ENCODE measurements at places on chromosomes 7 and 10.

DNA sequence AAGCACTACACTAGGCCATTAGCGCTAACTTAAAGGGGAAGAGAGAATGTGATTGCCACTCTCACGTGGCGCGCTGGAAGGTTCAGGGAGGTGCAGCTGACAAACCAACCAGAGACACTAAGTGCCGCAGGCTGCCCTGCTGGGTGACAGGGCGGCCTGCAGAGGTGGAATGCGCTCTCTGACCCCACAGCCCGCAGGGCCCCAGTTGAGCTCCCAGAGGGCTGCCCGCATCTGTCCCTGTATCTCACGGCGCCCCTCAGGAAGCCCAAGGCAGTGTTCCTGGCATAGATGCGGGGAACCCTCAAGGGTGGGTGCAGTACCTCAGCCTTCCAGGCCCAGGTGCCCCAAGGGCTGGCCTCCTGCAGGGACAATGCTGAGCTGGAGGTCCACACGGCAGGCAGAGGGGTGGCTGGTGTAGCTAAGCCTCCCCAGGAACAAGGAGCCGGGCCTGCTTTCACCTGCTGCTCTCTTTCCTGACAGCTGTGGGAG lies 66.6 kb downstream of the CALML3 start:
- no peak for DNase-seq

DNA sequence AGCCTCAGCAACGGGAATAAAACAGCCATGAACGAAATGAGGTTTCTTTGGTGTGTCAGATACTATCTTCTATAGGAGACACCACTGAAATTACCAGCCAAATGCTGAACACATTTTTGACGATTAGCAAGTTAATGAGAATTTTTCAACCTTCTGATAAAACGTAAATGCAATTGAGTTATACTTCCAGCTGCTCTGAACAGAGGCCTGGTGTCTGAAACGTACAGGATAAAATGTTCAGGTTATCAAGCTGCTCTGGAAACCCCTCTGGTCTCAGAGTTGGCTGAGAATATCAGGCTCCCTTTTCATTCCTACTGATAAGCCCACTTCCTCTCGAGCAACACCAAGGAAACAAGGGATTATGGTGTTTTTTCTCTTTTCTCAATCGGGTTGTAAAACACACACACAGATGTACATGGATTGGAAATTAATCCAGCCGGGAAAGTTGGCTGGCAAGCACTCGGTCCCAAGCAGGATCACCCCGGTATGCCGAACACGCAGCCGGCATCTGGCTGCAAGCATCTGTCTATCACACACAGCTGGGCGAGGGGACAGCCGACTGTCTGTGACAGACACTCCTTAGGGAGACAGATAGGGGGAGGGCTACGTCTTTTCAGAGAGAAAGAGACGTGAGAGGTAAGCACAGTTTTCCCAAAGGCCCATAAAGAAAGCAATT lies 171.8 kb downstream of the PRKAG2 start:
- no peak for DNase-seq

DNA sequence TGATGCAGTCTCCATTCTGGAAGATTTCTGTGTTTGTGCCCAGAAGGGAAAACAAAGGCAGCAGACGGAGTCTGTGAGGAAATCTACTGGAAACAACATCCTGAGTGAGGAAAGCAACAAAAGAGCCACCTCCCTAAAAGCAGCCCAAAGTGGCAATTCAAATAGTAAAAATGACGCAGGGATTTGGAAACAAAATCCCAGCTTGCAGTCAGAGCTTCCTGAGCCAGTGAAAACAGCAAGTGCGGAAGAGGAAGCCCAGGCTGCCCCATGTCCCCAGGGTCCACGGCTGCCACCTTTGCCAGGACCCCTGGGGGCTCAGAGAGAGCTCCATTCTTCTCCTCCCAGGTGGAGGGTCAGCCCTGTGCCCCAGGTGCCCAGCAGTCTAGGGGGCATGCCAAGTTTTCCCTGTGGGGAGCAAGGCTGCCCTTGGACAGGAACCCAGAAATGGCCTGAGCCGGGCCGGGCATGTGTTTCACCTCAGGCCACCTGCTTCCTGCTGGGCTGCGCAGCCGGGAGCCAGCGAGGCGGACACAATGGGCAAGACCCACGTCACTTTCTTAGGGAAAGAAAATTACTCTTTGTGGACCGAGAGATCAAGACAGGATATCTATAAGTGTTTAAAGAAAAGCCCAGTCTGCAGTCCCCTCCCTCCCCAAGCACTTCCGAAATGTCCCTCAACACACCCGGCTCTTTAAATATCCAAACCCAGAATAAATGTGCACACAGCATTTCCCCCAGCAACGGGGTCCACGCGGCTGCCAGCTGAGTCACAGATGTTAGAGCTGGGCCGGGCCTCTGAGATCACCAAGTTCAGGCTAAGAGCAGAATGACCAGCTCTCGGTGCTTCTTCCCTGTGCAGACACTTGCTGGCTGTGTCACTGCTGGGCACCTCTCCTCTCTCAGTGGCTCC lies 231.1 kb downstream of the ARHGAP12 start:
- peak; percentile 11 for DNase-seq

- no peak for DNase-seq
Measured at GRCh38 chr10:100734295-100735086, 10.9 kb upstream of the PAX2 start.

DNA sequence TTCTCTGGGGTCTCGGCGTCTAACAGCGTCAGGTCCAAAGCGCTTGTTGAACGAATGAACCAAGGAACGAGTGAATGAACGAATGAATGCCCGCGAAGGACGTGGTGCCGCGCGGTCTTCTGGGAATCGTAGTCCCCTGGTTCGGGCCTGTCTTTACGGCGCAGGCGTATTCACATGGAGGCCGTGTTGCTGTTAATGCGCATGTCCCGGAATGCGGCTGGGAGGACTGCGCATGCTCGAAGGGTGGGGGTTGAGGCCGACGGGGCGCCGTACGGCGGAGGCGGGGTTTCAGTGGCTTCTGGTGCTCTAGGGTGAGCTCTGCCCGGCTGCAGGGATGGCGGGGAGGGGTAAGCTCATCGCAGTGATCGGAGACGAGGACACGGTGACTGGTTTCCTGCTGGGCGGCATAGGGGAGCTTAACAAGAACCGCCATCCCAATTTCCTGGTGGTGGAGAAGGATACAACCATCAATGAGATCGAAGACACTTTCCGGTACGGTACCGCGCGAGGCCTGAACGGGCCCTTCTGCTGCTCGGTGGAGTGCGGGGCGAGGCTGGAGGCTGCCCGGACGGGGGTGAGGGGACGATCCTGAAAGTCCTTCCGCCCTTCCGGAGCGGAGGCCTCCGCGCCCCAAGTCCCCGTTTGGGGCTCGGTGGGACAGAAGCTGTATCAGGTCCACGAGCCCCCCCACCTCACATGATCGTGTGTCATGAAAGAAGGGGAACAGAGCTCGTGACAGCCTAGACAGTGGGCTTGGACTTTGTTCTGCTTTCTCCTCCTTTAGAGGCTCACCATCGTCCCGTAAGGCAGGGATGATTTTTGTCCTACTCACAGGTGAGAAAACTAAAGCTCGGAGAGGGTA lies at the start of gene ATP6V1F:
TSS of gene ATP6V1F (plus strand) at position 286 of the 862 bp plus-strand sequence. CDS start at position 335, 49 bp downstream.
- DNase-seq = peak; percentile 99

- DNase-seq = peak; percentile 22
Measured at GRCh38 chr7:114973147-114973546, 51.3 kb downstream of the MDFIC start.
